ENCODE measurements at places on chromosomes 3 and 15.

GRCh38 chr15:59550530-59550929, 61.1 kb upstream of the GCNT3 start:
- DNase-seq, result no peak

DNA sequence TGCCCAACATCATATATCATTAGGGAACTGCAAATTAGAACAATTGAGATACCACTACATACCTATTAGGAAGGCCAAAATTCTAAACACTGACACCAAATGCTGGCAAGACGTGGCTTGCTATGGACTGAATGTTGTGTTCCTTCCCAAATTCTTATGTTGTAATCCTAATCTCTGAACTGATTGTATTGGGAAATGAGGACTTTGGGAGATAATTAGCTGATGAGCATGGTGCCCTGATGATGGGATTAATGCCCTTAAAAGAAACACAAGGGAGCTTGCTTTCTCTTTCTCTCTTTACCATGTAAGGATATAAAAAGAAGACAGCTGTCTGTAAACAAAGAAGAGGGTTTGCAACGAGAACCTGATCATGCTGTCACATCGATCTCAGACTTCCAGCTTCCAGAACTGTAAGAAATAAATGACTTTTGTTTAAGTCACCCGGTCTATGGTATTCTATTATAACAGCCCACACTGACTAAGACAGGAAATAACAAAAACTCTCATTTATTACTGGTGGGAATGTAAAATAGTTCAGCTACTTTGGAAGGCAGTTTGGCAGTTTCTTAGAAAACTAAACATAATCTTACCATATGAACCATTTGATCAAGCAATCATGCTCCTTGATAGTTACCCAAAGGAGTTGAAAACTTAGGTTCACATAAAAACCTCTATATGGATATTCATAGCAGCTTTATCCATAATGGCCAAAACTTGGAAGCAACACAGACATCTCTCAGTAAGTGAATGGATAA, 458.3 kb upstream of the CBLB start:
- no peak for DNase-seq

GRCh38 chr15:83053151-83053550, 13.9 kb downstream of the BTBD1 start:
- DNase-seq, result no peak

- no peak for DNase-seq
Observed at GRCh38 chr3:122890077-122890719, 95.3 kb downstream of the SLC49A4 start.

DNA sequence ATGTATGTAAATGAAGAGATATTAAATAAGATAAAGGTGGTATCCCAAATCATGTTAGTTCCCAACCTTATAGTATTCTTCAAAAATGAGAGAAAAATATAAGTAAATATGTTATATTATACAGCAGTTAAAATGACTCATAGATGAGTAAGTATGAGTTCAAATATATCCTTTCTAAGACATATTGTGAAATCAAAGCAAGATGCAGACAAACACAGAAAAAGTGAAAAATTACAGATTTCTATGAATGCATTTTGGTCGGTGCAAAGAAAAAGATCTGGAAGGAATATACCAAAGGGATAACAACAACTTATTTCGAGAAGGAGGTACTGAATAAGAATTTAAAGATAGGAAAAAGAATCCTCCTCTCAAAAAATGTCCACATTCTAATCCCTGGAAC, 181.2 kb upstream of the TTC14 start:
- no peak for DNase-seq

GRCh38 chr15:73631915-73632669, 1.1 kb downstream of the NPTN start:
- DNase-seq, result no peak

GRCh38 chr15:33443708-33444107, 132.9 kb downstream of the RYR3 start:
- DNase-seq, result no peak

DNA sequence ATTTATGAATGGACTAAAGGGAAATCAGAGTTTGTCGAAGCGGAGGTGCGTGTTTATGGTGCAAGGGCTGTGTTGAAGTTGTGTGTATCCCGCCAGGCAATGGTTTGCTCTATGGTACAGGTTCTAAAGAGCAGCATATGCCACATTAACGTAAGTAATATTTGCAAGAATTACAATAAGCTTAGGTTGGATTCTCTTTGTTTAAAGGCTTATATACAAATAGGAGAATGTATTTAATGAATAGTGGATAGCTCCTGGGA, 800 bp downstream of the EPHA3 start:
- no peak for DNase-seq

GRCh38 chr3:167930453-167930852, 165.3 kb downstream of the GOLIM4 start:
- DNase-seq, result no peak

DNA sequence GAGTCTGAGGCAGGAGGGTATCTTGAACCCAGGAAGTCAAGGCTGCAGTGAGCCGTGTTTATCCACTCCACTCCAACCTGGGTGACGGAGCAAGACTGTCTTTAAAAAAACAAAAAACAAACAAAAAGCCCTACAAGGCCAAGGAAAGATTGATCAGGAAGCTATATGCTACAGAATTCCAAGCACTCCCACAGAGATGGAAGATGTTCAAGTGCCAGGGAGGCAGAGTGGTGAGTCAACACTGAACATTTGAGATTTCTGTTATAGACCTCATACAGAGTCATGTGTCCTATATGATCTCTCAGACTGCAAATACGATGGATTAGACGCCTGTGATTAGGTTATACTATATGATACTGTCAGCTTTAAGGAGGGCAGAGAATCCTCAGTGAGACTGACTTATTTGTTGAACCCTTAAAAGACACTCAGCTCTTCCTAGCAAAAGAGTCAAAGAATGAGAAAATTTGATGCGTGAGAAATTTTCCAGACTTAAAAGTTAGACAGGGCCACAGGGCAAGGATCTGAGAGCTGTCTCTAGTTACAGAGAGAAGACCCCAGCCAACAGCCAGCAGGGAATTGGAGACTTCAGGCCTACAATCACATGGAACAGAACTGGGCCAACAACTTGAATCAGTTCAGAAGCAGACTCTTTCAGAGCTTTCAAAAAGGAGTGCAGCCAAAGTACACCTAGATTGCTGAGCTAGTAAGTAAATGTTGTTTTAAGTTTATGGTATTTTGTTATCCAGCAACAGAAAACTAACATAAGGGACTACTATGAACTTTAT, 107.6 kb downstream of the PIK3CB start:
- no peak for DNase-seq

- DNase-seq, result no peak
Observed at GRCh38 chr3:2826453-2826852, 283.7 kb downstream of the IL5RA start.

- DNase-seq, result no peak
Observed at GRCh38 chr3:36525115-36525801, 145.0 kb downstream of the STAC start.

DNA sequence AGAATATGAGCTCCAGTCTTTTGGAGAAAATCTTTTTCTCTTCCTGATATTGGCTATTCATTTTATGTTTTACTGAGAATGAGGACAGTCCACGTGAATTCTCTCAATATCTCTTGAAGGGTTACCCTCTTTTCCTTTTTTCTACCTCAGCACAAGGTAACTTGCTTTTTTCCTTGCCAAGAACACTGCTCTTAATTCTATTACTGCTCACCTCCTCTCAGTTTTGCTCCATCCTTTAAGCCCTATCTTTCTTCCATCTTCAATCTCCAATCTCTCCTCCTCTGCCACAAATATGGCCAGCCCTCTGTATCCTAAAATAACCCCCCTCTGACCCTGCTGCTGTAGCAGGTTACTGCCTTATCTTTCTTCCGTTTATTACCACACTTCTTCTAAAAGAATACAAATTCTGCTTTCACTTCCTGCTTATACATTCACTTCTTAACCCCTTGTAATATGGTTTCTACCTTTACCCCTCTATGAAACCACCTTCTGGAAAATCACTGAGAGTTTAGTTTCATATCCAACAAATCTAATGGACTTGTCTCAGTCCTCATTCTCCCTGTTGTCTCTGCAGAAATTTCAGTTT, 89.0 kb downstream of the NFKBIZ start:
- DNase-seq, result no peak

GRCh38 chr3:191070201-191070600, 128.8 kb upstream of the OSTN start:
- no peak for DNase-seq

DNA sequence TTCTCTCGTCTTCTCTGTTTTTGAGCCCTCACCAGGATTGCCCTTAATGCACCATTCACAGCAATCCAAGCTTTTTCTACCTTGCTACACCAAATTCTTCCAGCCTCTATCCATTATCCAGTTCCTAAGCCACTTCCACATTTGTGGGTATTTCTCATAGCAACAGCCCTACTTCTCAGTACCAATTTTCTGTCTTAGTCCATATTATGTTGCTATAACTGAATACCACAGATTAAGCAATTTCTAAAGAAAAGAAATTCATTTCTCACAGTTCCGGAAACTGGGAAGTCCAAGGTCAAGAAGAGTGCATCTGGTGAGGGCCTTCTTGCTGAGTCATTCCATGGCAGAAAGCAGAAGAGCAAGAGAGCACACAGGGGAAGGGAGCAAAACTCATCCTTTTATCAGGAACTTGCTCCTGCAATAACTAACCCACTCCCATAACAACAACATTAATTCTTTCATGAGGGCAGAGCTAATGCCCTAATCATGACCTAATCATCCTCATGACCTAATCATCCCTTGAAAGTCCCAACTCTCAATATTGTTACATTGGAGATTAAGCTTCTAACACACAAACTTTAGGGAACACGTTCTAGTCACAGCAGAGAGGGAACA, 9.7 kb upstream of the EIF1B start:
- DNase-seq, result no peak

DNA sequence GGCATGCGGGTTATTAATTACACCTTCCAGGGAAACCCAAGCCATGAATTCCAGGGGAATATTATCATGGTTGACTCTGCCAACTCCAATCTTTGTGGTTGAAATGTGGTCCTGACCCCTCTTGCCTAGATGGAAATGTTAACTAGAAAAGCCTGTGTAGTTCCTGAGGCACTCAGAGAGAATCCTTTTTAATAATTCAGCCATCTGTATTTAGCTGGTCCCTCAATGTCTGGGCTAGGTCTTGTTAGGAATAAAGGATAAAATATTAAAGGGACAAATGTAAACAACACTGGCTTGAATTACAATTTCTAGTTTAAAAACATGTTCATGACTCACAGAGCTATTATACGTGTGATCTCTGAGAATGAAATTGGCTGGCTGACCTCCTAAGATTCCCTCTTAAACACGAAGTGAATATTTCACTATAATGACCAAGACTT, 435.2 kb upstream of the SUCLG2 start:
- no peak for DNase-seq

- no peak for DNase-seq
Observed at GRCh38 chr3:22157848-22158247, 406.8 kb upstream of the ZNF385D start.
